ENCODE measurements at places on chromosomes 16 and 17. TPM values are rescaled to one million over a fixed set of nuclear protein-coding genes. Genes with fewer than 3 reads are reported as not detected.
A peak's percentile ranks its signal among the peaks of the same experiment; 100 is the strongest.

DNA sequence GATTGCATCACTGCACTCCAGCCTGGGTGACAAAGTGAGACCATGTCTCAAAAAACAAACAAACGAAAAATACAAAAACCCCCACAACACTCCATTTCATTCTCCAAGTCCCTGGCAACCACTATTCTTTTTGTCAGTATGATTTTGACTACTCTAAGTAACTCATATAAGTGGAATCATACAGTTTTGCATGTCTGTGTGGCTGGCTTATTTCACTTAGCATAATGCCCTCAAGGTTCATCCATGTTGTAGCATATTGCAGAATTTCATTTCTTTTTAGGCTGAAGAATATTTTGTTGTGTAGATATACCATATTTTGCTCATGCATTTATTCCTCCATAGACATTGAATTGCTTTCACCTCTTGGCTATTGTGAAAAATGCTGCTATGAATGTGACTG, 81.7 kb upstream of the GAS7 start:
- no peak for DNase-seq

DNA sequence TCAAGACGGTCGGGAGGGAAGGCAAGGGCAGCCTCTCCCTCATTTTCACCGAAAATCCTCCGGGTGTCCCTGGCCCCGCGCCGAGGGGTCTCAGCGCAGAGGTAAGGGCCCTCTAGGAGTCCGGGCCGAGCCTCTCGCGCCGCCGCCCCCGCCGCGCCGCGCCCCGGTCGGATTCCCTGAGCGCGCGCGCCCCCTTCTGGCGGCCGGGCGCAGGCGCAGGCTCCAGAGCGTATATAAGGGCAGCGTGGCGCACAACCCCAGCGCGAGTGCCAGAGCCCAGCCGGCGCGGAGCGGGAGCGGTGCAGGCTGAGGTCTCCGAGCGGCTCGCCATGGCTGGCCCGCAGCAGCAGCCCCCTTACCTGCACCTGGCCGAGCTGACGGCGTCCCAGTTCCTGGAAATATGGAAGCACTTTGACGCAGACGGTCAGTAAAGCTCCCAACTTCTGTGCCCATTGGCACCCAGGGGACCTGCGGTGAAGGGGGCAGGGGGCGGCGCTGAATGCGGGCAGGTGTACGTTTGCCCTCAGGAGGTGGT, at the start of gene CALB2:
Gene CALB2 (plus strand): TSS at position 260 of the 535 bp plus-strand sequence. CDS start 70 bp downstream, at position 330.
- peak; percentile 72 for DNase-seq

GRCh38 chr16:81813648-81814047, 34.6 kb downstream of the PLCG2 start:
- no peak for DNase-seq

DNA sequence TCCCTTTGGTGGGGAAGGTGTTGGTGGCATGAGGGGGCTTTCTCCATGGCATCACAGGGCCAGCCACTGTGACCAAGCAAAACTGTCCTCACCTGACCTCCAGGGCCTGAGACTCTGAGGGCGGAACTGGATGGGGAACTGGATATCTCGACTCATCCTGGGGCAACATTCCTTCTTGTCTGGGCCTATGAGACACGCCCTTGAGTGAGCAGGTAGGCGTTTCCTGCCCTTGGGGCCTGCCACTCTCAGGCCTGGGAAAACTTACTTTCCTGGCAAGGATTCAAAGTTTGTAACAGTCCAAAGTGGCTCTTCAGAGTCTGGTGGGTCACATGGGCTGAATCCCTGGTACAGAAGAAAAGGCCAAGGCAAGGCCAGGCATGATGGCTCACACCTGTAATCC, 9.6 kb downstream of the MT1X start:
- no peak for DNase-seq

- DNase-seq: peak; percentile 91
Measured at GRCh38 chr17:5419959-5420653, at the start of gene RPAIN. Gene RPAIN (plus strand): TSS chr17:5420182. CDS start chr17:5420211, 29 bp downstream.

GRCh38 chr17:2214929-2215615, 88.5 kb downstream of the SMG6 start:
- DNase-seq: peak; percentile 69

SEPTIN12 gene
- total RNA-seq: not detected

GAS2L2 gene
- 1.1 TPM for total RNA-seq

C1QTNF1 gene
- 377 TPM for total RNA-seq

ATAD5 gene
- total RNA-seq: 1.2 TPM

DOC2A gene
- 0.77 TPM for total RNA-seq
